ENCODE measurements at places on chromosomes 2 and 18.

GRCh38 chr2:64212346-64212745 lies 68.1 kb upstream of the PELI1 start:
- no peak for DNase-seq

- DNase-seq, result no peak
These were observed 42.6 kb downstream of the ALPK2 start for GRCh38 chr18:58586269-58586668.

DNA sequence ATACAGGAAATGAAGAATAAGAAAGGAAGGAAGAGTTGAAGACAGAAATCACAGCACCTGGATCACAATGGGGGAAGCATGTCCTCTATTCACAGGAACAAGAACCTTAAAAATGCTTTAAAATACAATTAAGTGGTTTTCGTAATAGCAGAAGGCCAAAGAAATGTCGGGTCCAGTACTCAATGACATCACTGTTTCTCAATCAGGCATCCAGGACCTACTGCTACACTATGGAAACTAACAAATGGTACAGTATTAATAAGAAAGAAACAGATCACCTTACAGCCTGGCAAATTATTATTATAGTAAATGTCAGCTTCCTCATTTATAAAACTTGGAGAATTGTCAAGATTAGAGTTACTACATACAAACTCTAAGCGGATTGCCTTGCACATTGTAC lies 15.8 kb downstream of the HNRNPLL start:
- DNase-seq, result no peak

DNA sequence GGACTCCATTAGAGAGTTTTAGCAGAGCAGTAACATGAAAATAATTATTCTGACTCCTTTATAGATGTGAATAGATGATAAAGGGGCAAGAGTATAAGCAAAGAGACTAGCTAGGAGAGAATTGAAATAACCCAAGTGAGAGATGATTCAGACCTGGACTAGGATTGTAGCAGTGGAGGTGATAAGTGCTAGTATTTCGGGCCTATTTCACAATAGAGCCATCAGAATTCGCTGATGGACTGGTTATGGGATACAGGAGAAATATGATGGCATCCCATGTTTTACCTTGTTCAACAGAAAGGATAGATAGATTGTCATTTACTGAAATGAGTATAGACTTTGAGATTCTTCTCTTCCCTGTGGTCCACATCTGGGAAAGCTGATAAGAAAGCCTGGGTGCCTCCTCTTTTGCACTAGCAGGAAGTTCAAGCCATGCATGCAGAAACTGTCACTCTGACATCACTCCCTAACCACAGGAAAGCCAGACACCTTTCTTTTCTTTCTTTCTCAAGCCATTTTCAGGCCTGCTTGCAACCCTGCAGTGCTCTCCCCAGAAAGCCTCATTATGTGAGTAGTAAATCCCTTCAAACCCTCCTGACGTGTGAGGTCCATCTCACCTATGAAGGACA lies 25.3 kb downstream of the DYNAP start:
- DNase-seq, result no peak

DNA sequence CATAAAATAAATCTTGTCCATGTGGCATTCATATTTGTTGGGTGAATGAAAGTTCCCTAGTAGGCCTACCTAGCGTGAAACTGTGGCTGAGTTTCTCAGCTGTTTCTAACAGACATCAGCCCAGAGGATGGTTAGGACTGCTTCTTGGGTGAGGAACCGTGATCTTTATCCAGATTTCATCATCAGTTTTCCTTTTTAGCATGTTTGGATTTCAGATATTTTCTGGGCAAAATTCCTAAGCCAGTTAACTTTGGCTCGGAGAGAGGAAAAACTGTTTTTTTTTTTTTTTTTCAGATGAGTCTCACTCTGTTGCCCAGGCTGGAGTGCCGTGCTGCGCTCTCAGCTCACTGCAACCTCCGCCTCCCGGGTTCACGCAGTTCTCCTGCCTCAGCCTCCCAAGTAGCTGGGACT lies 53.5 kb downstream of the DGKD start:
- no peak for DNase-seq

Data from GM18507 (cell line).